ENCODE measurements at places on chromosomes 12 and 14.

DNA sequence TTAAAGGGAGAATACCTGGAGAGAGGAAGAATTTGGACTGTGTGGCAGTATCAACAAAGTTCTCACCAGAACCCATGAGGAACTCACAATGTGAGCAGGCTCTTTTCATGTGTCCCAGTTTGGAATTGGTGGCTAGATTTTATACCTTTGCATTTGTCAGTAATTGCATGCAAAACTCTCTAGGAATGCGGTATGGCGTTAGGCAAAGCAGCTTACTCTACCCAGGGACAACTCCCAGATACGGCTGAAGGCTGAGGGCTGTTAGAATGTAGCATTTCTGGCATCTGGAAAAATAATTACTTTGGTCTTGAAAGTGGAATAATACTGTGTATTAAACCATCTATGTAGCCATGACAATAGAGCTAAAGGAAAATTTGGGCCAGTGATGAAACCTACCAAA lies 635.5 kb downstream of the SLC16A7 start:
- H3K36me3 ChIP-seq, result no peaks in the 10 kb centered on the region
- H3K27me3 ChIP-seq, result no peaks in the 10 kb centered on the region
- no peak overlapping the region for H3K4me3 ChIP-seq
- H3K27ac ChIP-seq, result no peak overlapping the region

DNA sequence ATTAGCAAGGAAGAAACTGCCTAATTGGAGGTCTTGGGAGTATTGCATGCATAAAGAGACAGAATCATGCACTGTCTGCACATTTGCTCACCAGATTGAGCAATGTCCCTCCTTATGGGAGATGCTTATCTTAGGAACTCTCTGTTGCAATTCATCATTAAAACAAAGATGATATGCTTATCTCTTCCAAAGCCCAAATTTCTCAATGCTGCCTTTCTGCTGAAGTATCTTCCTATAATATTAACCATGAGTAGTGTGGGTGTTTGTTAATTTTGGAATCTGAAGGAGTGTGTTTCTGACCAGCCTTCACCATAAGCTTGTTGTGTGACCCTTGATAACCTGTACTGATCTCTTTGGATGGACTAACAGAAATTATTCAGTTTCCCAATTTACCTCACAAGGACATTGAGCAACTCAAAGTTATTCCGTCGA lies 1257.6 kb upstream of the FLRT2 start:
- H3K27me3 ChIP-seq, result no peaks in the 10 kb centered on the region
- no peak overlapping the region for H3K27ac ChIP-seq
- H3K36me3 ChIP-seq, result no peaks in the 10 kb centered on the region
- H3K4me3 ChIP-seq, result no peak overlapping the region
- no peaks in the 10 kb centered on the region for H3K4me1 ChIP-seq

DNA sequence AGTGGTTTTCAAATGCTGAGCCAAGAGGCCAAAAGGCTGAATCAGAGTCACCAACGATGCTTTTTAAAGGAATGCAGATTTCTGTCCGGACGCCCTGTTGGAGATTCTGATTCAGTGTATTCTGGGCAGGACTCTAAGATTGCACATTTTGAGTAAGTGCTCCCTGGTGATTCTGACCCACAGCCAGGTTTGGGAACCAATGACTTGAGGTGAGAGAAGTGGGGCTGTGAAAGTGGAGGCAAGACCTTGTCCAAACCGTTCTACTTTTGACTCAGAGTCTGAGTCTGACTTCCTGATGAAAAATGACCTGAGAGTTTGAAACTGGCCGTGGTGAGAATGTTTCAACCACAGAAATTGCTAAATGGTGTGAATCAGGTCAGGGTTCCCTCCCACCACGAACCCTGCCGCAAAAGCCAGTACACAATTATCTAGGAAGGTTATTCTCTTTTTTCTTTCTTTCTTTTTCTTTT lies 90.2 kb downstream of the NTN4 start:
- peaks cover 89% of the 10 kb centered on the region for H3K36me3 ChIP-seq
- no peaks in the 10 kb centered on the region for H3K27me3 ChIP-seq
- DNase-seq, result no peak
- H3K4me3 ChIP-seq, result no peak overlapping the region
- no peaks in the 10 kb centered on the region for H3K4me1 ChIP-seq
- H3K27ac ChIP-seq, result no peak overlapping the region

DNA sequence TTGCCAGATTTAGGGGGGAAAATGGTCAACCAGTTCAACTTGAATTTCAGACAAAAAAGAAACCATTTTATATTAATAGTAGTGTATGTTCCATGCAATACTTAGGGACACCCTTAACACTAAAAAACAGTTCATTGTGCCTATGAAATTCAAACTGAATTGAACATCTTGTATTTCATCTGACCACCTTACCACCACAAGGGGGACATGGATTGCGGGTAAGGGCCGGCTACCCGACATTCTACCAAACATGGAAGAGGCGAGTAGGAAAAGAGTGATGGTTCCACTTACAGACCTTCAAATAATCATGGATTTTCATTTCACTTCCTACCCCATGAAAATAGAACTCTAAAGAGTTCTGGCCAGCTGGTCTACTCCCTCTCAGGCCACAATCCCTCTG lies 10.3 kb upstream of the STK38L start:
- no peaks in the 10 kb centered on the region for H3K36me3 ChIP-seq
- peak; percentile 74 for DNase-seq
- H3K27me3 ChIP-seq, result no peaks in the 10 kb centered on the region
- no peaks in the 10 kb centered on the region for H3K4me1 ChIP-seq
- H3K4me3 ChIP-seq, result no peak overlapping the region

GRCh38 chr12:119676022-119676421 lies 8.1 kb downstream of the PRKAB1 start:
- H3K4me3 ChIP-seq, result no peak overlapping the region
- H3K27me3 ChIP-seq, result no peaks in the 10 kb centered on the region
- H3K27ac ChIP-seq, result no peak overlapping the region
- peaks cover 99% of the 10 kb centered on the region for H3K36me3 ChIP-seq
- no peaks in the 10 kb centered on the region for H3K4me1 ChIP-seq
- no peak for DNase-seq

DNA sequence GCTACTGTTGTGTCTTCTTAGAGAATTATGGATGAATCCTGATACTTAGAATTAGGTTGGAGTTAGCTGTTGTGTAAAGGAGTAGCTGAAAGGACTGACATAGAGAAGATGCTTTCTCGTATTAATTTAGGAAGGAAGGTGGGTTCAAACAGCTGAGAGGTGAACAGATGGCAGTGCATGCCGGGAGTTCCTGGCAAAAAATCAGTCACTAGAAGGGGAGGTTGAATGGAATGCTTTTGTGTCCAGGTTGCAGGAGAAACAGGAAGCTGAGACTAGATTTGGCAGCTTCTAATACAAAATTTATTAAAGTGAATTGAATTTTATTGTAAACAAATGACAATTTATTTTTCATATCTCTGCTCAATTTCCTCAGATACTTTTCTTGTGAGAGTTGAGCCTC lies 70.8 kb downstream of the BTG1 start:
- no peaks in the 10 kb centered on the region for H3K36me3 ChIP-seq
- no peak overlapping the region for H3K4me3 ChIP-seq
- H3K27me3 ChIP-seq, result no peaks in the 10 kb centered on the region
- no peak overlapping the region for H3K27ac ChIP-seq

GRCh38 chr14:102462391-102462790 lies 47.2 kb downstream of the ANKRD9 start:
- DNase-seq, result no peak
- no peak overlapping the region for H3K4me3 ChIP-seq
- H3K27ac ChIP-seq, result no peak overlapping the region
- no peaks in the 10 kb centered on the region for H3K4me1 ChIP-seq
- no peaks in the 10 kb centered on the region for H3K27me3 ChIP-seq
- H3K36me3 ChIP-seq, result no peaks in the 10 kb centered on the region

DNA sequence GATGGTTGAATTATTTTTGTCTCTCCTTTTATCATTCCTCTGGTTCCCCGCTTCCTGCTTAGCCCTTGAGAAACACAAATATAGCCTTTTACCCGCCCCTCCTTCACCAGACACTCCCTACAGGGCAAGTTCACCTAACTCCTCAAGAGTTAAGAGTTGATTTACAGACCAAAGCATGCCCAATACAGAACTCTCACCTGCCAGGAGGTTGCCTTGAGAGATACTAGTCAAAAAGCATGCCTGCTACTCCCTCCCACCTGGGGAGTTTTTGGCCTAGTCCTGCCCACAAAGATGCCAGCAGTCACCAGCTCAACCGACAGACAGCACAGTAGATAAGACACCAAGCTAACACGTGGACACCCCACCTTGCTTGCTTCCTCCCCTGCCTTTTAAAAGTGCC lies 11.2 kb downstream of the LGMN start:
- peaks cover 6% of the 10 kb centered on the region for H3K36me3 ChIP-seq
- H3K27ac ChIP-seq, result no peak overlapping the region
- no peak overlapping the region for H3K4me3 ChIP-seq
- H3K4me1 ChIP-seq, result no peaks in the 10 kb centered on the region

DNA sequence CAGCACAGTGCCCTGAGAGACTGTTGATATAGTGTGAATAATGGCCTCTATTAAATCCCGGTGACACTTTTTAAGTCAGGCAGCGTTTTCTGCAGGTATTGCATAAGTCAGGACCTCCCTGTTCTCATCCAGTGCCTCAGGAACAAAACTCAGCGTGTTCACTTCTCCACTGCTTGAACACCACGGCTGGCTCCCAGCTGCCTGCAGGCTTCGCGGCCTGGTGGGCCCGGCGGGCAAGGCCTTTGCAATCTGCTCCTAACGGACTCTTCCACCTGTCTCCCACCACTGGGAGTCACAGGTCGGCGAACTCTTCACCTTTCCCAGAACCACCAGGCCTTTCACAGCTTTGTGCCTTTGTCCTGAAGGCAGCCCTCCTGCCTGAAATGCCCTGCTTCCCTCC lies 18.7 kb downstream of the RFX4 start:
- H3K4me3 ChIP-seq, result no peak overlapping the region
- H3K36me3 ChIP-seq, result no peaks in the 10 kb centered on the region
- H3K27me3 ChIP-seq, result peaks cover 8% of the 10 kb centered on the region
- H3K4me1 ChIP-seq, result peaks cover 4% of the 10 kb centered on the region
- peak; percentile 60 for DNase-seq
- H3K27ac ChIP-seq, result peak overlapping the region; percentile 89

DNA sequence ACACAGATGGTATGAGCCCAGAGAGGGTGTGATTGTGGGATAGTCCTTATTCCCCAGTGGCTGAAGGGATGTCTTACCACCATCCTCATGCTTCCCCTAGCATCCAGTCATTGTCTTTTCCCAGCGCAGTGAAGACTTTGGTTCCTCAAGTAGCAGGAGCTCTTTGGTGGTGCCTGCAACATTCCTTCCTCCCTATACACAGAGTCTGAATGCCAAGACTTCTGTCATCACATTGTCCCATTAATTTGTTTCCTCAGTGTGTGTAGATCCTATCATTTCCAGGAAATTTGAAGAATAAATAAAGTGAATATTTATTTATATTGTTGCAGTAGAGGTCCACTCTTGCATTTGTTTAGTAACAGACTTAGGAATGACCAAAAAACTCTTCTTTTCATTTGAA lies 147.2 kb downstream of the DACT1 start:
- DNase-seq, result no peak
- H3K4me3 ChIP-seq, result no peak overlapping the region
- peaks cover 16% of the 10 kb centered on the region for H3K27me3 ChIP-seq
- H3K4me1 ChIP-seq, result no peaks in the 10 kb centered on the region
- H3K36me3 ChIP-seq, result no peaks in the 10 kb centered on the region
- no peak overlapping the region for H3K27ac ChIP-seq

DNA sequence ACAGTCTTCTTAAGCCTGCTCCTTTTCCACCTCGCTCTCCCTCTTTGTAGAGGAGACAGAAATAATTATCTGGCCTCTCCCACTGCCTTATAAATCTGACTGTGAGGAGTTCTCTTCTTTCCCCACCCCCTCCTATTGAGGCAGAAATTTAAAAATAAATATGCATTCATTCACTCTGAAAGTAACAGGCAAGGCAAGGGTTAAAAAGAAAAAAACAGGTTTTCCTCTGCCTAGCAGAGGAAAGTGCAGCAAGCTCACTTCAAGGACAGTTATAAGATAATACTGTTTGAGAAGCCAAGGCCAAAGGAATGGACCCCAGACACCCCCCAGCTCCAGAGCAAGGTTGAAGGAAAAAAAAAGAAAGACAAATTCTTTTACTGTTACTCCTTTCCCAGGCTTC lies 56.3 kb downstream of the DHRS2 start:
- no peak for DNase-seq
- H3K27ac ChIP-seq, result no peak overlapping the region
- no peaks in the 10 kb centered on the region for H3K27me3 ChIP-seq
- H3K4me3 ChIP-seq, result no peak overlapping the region

GRCh38 chr12:77947746-77948145 lies 117.1 kb downstream of the NAV3 start:
- H3K27ac ChIP-seq, result no peak overlapping the region
- no peaks in the 10 kb centered on the region for H3K27me3 ChIP-seq
- no peaks in the 10 kb centered on the region for H3K36me3 ChIP-seq
- DNase-seq, result no peak
- no peaks in the 10 kb centered on the region for H3K4me1 ChIP-seq
- no peak overlapping the region for H3K4me3 ChIP-seq

- H3K27ac ChIP-seq, result no peak overlapping the region
- no peak overlapping the region for H3K4me3 ChIP-seq
- H3K27me3 ChIP-seq, result no peaks in the 10 kb centered on the region
- DNase-seq, result peak; percentile 71
Measured at GRCh38 chr12:124636138-124636978, 68.9 kb upstream of the NCOR2 start.

GRCh38 chr12:96687719-96688118 lies 198.3 kb downstream of the CFAP54 start:
- H3K27me3 ChIP-seq, result no peaks in the 10 kb centered on the region
- H3K27ac ChIP-seq, result no peak overlapping the region
- H3K4me3 ChIP-seq, result no peak overlapping the region
- no peaks in the 10 kb centered on the region for H3K4me1 ChIP-seq

- no peaks in the 10 kb centered on the region for H3K36me3 ChIP-seq
- H3K4me3 ChIP-seq, result no peak overlapping the region
- no peak overlapping the region for H3K27ac ChIP-seq
- H3K4me1 ChIP-seq, result no peaks in the 10 kb centered on the region
- peaks cover 12% of the 10 kb centered on the region for H3K27me3 ChIP-seq
Measured at GRCh38 chr12:49929581-49929980, 21.0 kb upstream of the AQP2 start.

GRCh38 chr12:2940564-2940963 lies 18.6 kb upstream of the TEAD4 start:
- H3K27me3 ChIP-seq, result no peaks in the 10 kb centered on the region
- H3K4me3 ChIP-seq, result no peak overlapping the region
- H3K36me3 ChIP-seq, result peaks cover 36% of the 10 kb centered on the region
- no peak overlapping the region for H3K27ac ChIP-seq

Data from endodermal cell (in vitro differentiated cells).